ENCODE measurements at places on chromosomes 7 and 10.

- no peak for DNase-seq
Observed at GRCh38 chr7:30188811-30189210, 54.0 kb downstream of the MTURN start.

- no peak for DNase-seq
Observed at GRCh38 chr10:16699435-16700057, 117.7 kb downstream of the RSU1 start.

- no peak for DNase-seq
Observed at GRCh38 chr7:24778543-24779282, 21.4 kb upstream of the GSDME start.

- no peak for DNase-seq
Observed at GRCh38 chr10:125785791-125786190, 10.2 kb upstream of the MMP21 start.

DNA sequence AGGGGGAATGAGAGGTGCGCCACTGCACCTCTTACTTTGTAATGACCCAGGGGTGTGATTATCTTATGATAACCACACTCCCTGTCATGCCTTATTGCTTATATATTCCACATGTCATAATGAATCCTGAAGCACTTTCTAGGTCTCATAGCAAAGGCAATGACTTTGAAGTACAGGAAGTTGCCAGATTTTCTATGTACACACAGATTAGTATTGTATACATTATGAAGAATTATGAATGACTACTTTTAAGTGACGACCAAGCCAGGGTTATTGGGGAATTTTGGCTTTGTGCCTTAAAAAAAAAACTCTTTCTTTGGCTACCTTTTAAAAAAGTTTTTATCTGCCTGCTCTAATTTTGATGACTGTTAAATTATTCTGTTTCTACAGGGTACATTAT lies 269.6 kb downstream of the MDFIC start:
- DNase-seq = no peak

- DNase-seq = no peak
Observed at GRCh38 chr7:32119790-32120196, 49.6 kb upstream of the PDE1C start.

DNA sequence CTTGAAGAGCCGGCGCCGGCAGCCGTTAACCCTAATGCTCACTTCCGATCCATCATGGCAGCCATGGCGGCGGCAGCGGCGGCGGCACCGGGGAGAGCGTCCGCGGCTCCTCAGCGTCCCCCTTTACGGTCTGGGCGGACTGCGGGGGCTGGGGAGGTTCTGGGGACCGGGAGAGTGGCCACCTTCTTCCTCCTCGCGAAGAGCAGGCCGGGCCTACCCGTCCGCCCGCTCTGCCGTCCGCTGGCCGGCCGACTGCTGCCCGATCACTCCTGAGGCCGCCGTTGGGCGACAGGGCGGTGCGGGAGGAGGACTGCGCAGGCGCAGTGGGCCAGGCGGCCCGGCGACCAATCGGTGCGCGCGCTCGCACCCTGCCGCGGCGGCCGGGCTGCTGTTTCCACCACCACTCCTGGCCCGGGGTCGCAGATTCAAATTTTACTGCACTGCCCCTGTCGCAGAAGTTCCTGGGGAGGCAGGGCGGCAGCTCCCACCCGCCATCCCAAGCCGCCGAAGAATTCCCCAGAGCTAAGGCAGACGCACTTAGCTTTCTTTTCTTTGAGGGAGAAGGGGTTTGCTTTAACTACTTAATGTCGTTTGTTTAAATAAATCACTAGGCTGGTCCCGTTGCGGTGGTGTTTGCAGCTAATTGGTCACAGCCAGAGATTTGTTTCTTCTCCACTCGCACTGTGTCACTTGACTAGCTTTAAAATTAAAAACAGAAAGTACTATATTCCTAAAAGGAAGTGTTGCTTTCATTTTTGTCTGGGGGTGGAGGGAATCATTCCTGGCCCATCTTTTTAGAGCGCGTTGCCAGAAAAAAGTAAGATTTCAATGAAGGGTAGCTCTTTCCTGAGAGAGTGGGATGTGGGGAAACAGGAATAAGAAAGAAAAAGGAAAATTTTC lies at the start of gene KIF5B:
TSS of gene KIF5B (minus strand) at position 290 of the 900 bp plus-strand sequence. CDS start 452 bp downstream, outside the sequence.
- DNase-seq = peak; percentile 80

DNA sequence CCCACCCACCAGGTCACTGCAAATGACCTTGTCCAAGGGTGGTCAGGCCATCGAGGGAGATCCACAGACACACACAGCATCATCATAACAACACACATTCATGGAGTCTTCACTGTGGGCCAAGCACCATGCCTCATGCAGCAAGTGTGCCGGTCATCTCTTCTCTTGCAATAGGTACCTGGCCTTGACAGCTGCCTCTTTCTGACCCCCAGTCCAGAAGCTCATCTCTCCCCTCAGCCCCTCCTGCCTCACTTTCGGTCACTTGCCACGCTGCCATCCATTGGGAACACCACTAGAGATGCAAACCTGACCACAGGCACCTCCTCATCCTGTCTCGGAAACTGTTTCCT lies 75.9 kb downstream of the OAT start:
- DNase-seq = no peak

DNA sequence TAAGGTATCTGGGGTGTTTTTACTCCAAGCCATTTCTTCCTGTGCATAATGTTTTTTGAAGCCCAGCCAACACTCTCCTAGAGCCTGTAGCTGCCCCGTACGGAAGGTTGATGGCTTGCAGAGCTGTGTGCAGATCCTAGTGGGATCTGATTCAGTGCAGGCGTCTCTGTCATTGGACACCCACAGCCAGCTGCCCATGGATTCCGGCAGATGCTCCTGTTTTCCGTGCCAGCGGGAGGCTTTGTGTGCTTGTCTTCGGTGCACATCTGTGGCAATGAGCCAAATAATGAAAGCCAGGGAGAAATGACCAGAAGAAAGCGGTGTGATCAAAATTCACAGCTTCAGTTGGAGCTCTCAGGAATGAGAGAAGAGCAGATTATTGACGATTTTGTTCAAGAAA lies 426.4 kb downstream of the TYW1 start:
- no peak for DNase-seq

GRCh38 chr7:95470452-95470851 lies 15.3 kb upstream of the ASB4 start:
- DNase-seq = no peak

DNA sequence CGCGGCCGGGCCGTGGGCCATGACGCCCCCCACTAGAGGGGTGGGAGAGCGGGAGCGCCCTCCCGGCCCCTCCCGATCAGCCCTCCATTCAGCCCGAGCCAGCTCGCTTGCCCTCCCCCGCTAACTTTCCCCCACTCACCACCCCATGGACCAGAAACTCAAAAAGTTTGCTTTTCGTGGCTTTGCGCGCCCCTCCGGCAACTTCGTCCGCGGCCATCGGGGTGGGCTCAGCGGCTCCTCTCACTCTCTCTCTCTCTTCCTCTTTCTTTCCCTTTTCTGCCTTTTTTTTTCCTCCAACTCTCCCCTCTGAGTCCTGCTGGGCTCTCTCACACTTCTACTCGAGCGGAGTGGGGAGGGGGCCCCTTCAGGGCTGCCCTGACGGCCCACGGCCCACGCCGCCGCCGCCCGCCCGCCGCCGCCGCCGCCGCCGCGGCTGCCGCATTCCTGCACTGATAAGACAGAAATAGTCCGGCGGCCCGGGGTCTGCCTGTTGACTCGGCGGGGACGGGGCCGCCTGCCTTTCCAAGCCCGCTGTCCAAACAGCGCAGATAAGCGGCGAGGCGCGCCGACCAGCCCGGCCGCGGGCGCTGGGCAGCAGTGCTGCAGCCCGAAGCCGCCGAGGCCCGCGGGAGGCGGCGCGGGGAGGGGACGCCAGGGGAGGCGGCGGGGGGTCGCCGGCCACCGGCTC lies at the start of gene SMARCD3:
TSS of gene SMARCD3 (minus strand) at position 349 of the 688 bp plus-strand sequence. CDS start at position 217, 132 bp downstream.
- no peak for DNase-seq

DNA sequence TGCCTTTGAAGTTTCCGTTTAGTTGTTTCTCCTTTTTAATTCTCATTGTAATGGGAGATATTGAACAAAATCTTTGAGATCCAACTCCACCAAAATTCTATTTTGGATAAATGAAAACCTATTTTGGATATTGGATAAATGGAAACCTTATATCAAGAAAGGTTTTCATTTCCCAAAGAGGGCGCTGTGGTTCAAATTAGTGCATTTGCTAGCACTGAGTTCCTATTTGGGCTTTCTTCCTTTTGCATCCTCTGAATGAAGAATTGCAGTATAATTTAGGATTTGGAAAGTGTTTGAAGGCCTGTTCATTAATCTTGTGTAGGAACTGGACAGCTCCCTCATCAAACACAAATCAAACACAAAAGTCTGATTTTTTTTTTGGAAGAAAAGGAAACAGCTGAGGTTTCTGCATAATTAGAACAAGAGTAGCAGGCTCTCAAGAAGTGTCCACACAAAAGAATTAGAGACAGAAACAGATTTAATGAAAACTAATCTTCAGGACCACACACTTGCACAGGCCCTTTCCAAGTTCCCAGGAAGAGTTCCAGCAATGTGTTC lies 80.8 kb upstream of the KLF14 start:
- no peak for DNase-seq

DNA sequence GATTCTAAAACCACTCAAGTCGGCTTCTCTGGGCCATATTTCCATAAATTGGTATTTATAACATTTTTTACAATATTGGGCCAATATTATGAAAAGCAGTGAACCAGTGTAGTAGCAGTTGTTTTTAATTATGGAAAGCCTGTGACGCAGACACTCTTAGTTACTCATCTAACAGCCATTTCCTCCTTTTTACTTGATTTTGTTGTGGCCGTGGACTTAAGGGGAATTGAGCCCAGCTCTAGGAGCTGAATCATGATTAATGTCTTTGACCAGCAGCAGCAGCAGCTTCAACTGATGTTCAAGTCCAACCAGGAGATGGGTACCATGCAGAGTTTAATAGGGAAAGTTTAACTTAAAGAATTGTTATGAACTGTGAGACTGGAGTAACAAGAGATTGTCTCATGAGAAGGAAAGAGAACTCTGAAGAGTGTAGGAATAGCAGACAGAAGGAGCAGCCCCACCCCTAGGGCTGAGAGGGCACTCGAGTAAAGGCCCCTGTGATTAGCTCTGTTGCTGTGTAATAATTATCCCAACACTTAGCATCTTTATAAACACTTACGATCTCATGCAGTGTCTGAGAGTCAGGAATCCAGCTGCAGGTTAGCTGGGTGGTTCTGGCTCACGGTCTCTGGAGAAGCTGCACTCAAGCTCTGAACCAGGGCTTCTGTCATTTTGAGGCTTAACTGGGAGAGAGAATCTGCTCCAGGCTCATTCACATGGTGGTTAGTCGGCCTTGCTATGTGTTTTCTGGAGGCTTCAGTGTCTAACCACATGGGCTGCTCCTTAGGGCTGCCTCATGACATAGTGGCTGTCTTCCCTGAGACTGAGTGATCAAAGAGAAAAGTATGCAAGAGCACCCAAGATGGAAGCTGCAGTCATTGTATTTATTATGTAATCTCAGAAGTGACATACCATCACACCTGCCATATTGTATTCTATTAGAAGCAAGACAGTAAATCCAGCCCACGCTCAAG lies 4.6 kb downstream of the LANCL2 start:
- no peak for DNase-seq

GRCh38 chr10:85175635-85176034 lies 847.2 kb downstream of the CCSER2 start:
- no peak for DNase-seq

DNA sequence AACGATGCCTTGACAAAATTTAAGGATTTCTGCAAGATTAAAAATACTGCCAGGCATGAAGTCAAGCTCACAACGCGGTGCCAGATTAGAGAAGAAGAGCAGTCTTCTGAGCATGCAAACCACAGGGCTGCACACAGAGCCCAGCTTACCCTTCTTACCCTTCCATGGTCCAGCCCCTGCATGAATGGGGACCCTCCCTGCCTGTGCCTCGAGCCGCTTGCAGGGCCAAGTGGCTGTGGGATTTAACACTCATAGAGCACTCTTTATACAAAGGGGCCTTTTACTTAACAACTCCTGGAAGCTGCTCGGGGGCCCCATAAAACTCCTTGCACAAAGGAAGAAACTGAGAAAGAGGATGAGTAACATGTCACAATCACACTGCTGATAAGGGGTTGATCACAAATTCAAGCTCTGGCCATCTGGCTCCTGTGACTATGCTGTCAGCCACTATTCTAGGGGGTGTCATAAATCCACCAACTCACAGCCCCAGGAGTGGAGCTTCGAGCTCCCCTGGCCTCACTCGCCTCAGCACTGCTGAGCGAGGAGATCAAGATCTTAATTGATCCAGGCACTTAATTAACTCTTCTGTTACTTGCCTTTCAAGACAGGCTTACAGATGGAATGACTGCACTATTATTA lies 514.8 kb downstream of the TNS3 start:
- DNase-seq = no peak

DNA sequence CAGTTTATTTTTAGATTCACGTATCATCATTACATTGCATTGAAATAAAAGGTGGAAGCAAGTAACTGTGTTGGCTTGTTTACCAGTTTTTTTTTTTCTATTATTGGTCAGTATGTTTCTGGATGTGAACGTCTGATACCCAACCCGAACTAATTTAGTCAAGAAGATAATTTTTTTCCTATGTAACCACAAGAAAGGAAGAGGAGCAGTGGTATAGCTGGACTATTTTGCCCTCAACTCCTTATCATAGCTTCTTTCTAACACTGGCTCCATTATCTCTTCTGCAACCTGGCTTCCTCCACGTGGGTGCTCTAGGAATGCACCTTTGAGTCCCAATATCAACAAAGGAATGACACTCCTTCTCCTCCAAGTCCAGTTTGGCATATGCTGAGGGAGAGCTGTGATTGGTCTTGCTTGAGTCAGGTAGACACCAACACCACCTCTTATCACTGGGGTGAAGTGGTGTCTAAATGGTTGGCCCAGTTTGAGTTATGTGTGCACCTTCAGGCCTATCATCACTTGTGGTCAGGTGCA lies 29.4 kb downstream of the OR9A2 start:
- no peak for DNase-seq

GRCh38 chr10:73808021-73808815 lies 3.2 kb downstream of the NDST2 start:
- DNase-seq = no peak

GRCh38 chr10:28317760-28318159 lies 14.9 kb upstream of the MPP7 start:
- no peak for DNase-seq

GRCh38 chr7:38102507-38102906 lies 75.5 kb upstream of the STARD3NL start:
- DNase-seq = no peak

DNA sequence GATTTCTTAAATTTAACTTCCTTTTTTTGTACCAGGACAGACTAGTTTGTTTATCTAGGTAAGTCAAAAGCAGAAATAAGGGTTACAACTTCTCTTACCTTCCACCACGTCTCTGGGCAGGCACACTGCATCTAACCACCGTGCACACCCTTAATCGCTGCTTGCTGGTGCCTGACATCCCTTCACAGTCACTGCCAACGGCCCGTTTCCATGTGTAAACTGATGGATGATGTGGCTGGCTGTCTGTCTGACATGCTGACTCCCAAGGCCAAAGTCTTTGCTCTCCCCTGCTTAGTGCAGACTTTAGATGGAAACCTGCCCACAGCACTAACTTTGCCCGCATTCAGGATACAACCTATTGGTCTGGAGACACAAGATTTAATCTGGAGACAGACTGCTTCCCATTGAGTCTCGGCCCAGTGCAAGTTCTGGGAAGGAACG lies 1.1 kb downstream of the TMEM273 start:
- DNase-seq = no peak

GRCh38 chr10:89351412-89351779 lies 23.6 kb downstream of the IFIT3 start:
- DNase-seq = no peak

GRCh38 chr10:26787362-26787761 lies 73.4 kb downstream of the ABI1 start:
- no peak for DNase-seq

GRCh38 chr7:135459951-135460567 lies 49.8 kb downstream of the CNOT4 start:
- DNase-seq = no peak
